ENCODE measurements at places on chromosomes 2 and 18. TPM values are rescaled to one million over a fixed set of nuclear protein-coding genes. Genes with fewer than 3 reads are reported as not detected.
A peak's percentile ranks its signal among the peaks of the same experiment; 100 is the strongest.

GTF3C2 gene
- polyA plus RNA-seq: 65.8 TPM

DNA sequence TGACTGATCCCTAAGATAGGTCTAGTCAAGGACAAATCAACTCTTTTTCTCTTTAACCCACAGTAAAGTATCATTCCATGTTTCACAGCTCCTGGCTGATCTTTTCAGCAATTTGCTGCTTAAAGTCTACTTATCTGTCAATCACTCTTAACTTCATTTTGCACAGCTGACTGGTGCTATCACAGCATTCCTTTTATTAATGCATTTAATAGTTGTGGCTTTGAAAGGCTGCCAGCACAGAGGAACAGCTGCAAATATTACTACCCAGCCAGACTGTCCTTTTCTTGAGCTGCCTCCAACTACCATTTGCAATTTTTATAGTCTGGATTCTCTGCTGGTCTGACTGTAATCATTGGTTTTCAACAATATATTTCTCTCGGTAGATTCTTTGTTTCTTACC is 303.5 kb downstream of the STK39 start:
- H3K36me3 ChIP-seq: no peaks in the 10 kb centered on the region
- no peaks in the 10 kb centered on the region for H3K4me1 ChIP-seq
- H3K27me3 ChIP-seq: no peaks in the 10 kb centered on the region

DNA sequence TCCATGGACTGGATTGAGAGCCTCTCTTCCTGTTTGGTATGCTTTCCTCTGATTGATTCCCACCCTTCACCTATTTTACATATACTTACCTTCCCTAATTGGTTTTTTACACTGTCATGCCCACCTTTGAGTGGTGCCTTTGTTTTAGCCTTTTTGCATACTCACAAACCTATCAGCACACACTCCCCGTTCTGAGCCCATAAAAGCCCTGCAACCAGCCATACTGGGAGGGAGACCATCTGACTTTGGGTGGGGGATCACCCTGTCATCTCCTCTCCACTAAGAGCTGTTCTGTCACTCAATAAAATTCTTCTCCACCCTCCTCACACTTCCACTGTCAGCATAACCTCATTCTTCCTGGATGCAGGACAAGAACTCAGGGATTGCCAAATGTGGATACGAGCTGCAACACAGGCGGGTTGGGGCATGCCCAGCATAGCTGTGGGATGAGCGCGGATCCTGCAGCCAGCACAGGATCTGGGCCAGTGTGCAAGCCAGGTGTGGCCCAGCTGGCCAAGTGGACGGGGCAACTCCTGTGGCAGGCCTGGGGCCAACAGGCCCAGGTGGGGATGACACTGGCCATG is 9.4 kb upstream of the MOB1A start:
- H3K4me1 ChIP-seq: no peaks in the 10 kb centered on the region
- DNase-seq: no peak
- no peaks in the 10 kb centered on the region for H3K27me3 ChIP-seq
- H3K27ac ChIP-seq: no peak overlapping the region
- H3K4me3 ChIP-seq: no peak overlapping the region
- no peaks in the 10 kb centered on the region for H3K36me3 ChIP-seq

GRCh38 chr2:177708660-177709444 is 316.3 kb downstream of the AGPS start:
- no peaks in the 10 kb centered on the region for H3K36me3 ChIP-seq
- no peak overlapping the region for H3K4me3 ChIP-seq
- no peaks in the 10 kb centered on the region for H3K27me3 ChIP-seq
- DNase-seq: peak; percentile 33
- H3K27ac ChIP-seq: peak overlapping the region; percentile 3

DNA sequence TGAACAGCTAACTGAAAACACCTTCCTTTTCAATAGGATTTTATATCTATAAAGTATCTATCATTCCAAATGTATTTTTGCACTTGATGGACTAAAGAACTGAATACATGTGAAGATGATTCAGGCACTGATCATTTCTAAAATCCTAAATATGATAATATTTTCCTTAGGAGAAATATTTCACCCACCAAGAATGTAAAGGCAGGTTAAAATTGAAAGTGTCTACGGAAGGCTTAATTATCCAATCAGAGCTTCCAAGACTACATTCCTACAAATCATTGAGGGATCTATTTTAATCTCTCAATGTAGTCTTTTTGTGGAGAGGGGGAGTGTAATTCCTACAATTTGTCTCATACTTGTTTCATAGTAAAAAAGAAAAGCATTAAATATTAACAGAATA is 3.6 kb downstream of the GALNT3 start:
- H3K4me3 ChIP-seq: no peak overlapping the region
- no peaks in the 10 kb centered on the region for H3K27me3 ChIP-seq
- H3K27ac ChIP-seq: no peak overlapping the region

DNA sequence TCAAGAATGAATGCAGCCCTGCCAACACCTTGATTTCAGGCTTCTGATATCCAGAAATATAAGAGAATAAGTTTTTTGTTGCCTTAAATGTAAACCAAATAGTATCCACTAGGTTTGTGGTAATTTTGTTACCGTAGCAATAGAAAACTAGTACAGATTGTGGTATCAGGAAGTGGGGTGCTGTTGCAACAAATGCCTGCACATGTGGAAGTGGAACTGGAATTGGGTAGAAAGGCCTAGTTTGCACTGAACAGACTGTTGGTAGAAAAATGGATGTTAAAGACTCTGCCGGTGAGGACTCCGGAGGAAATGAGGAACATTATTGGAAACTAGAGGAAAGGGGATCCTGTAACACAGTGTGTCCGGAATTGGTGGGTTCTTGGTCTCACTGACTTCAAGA is 145.8 kb upstream of the MGAT5 start:
- H3K27me3 ChIP-seq: no peaks in the 10 kb centered on the region
- no peaks in the 10 kb centered on the region for H3K36me3 ChIP-seq
- H3K4me3 ChIP-seq: no peak overlapping the region
- DNase-seq: no peak

DNA sequence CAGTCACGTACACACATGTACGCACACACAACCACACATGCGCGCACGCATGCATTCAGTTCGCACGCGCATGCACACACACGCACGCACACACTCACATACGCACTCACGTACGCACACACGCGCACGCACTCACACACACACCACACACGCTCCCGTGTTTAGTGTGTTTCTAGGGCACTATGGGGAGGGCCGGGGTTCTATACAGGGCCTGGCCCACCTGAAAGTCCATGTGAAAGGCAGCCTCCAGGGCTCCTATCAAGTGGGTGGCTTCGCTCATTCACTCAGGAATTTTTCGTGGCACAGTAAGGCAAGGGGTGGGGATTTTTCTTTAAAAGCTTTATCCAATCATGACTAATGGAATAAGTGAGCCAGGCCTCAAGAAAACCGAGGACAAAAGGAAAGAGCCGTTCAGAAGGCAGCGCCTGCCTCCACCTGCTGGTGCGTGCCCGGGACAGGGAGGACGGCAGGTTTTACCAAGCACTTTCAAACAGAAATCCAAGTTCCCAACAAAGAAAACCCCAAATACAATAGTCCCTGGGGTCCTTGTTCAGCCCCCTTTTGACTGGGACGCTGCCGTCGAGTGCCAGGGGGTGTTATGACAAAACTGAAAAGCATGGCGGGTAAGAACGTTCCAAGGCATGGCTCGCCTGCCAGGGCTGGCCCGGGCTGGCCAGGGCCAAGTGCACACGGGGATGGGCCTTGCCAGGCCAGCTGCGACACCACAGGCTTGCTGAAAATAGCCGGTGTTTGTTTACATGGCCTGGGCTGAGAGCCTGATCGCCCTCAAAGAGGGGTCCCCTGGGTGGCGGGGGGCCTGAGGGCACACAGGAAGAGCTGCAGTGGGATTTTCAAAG is 110.0 kb downstream of the HDAC4 start:
- no peaks in the 10 kb centered on the region for H3K27me3 ChIP-seq
- DNase-seq: no peak
- no peaks in the 10 kb centered on the region for H3K36me3 ChIP-seq
- no peak overlapping the region for H3K27ac ChIP-seq

DNA sequence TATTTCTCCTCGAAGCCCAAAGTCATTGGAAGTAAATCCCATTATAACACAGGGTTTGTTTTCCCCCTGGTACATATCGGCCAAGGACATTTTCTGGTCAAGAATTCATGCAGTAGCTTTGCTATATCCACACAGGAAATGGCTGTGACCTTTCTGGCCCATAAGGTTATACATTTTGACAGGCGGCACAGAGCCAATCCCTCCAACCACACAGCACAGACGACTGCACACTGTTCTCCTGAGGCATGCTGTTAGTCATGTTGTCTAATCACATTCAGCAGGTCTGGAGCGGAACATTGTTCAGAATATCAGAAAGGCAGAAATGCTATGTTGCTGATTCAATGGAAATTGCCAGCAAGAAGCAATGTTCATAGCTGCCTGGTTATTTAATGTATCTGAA is 742.3 kb upstream of the SLC8A1 start:
- H3K4me1 ChIP-seq: no peaks in the 10 kb centered on the region
- H3K4me3 ChIP-seq: no peak overlapping the region
- no peaks in the 10 kb centered on the region for H3K27me3 ChIP-seq
- peak; percentile 27 for DNase-seq

DNA sequence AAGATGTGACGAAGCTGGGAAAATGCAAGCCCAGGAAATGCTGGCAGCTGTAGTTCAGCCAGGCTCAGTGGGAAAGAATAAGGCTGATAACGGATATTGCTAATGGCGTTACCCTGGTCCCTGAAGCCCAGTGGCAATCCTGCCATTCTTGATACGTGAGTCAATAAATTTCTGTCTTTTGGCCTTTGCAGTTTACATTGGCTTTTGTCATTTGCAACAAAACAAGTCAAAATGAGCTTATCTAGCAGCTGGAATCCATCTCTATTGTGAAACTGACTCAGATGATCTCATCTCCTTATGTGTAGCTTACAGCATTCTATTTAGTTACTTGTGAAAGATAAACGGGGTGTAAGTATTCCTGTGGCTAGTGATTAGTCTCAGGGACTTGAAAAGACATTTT is 43.8 kb downstream of the ARL6IP6 start:
- no peak for DNase-seq
- no peaks in the 10 kb centered on the region for H3K27me3 ChIP-seq
- no peak overlapping the region for H3K4me3 ChIP-seq
- H3K27ac ChIP-seq: no peak overlapping the region
- H3K36me3 ChIP-seq: peaks cover 33% of the 10 kb centered on the region

- H3K4me1 ChIP-seq: no peaks in the 10 kb centered on the region
- H3K27me3 ChIP-seq: peaks cover 7% of the 10 kb centered on the region
- H3K4me3 ChIP-seq: no peak overlapping the region
- DNase-seq: no peak
- H3K36me3 ChIP-seq: no peaks in the 10 kb centered on the region
Observed at GRCh38 chr18:76499021-76499420, 4.0 kb upstream of the ZNF516 start.
